Stimulated activated CD4-positive, alpha-beta T cell treated with anti-CD3 and anti-CD28 coated beads, TNF-alpha, amount 100 ng/mL, for 1 hour (primary cell): ENCODE measurements at places on chromosomes 11 and 22.
A peak's percentile ranks its signal among the peaks of the same experiment; 100 is the strongest.

DNA sequence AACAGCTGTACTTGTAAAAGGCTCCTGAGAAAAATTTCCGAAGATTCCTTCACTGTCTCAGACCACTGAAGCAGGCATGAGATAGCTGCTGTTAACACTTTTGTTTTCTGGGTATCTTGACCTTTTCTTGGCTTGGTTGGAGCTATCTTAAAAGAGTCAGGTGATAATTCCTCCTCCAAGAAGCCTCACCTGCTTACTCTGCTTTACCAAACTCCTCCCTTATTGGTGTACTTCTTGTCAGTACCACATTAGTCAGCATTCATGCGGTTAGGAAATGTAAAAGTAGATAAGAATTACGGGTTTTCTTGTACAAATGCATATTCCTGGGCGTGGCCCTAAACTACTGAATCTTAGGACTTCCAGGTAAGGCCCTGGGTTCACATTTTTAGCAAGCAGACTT lies 489.8 kb upstream of the LARGE1 start:
- no peak for DNase-seq

GRCh38 chr11:68460741-68461574 lies at the start of gene PPP6R3:
Gene PPP6R3 (plus strand): TSS chr11:68460752. CDS start chr11:68537665, 76,913 bp downstream.
- no peak for DNase-seq

- DNase-seq = no peak
These were observed 8.2 kb upstream of the NAP1L4 start for GRCh38 chr11:3000032-3000961.

GRCh38 chr22:49975543-49976389 lies 15.2 kb downstream of the PIM3 start:
- DNase-seq = peak; percentile 44

GRCh38 chr11:70623906-70624597 lies 225.7 kb downstream of the CTTN start:
- DNase-seq = no peak

DNA sequence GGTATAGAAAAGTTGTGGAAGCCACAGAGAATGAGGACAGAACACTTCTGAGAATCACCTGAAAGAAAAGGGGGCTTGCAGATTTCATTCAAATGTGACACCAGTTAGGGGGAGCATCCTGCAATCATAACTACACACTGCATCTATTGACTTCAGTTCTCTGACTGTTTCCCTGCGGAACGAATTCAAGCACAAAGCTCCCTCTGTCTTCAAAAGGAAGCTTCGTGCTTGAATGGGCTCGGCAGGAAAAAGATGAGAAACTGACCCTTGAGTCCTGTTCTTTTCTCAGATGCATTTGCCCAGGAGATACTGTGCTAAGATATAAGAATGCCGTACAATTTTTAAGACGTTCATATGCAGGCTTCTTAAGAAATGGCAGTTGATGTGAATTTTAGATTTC lies 2000.4 kb upstream of the RAG2 start:
- no peak for DNase-seq
